ENCODE measurements at places on chromosomes 7 and 10.

DNA sequence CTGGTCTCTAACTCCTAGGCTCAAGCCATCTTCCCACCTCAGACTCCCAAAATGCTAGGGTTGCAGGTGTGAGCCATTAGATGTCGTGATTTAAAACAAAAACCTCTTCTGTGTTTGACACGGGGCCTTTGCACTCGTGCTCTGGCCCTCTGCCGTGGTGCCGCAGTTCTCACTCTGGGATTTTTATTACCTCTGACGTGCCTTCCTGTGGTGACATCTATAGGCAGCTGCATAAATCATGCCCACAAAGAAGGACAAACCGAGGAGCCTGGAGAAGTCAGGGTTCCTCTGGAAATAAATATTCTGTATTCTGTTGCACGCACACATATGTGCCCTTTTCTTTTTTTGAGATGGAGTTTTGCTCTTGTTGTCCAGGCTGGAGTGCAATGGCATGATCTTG lies 25.9 kb upstream of the OCM start:
- no peak for DNase-seq

DNA sequence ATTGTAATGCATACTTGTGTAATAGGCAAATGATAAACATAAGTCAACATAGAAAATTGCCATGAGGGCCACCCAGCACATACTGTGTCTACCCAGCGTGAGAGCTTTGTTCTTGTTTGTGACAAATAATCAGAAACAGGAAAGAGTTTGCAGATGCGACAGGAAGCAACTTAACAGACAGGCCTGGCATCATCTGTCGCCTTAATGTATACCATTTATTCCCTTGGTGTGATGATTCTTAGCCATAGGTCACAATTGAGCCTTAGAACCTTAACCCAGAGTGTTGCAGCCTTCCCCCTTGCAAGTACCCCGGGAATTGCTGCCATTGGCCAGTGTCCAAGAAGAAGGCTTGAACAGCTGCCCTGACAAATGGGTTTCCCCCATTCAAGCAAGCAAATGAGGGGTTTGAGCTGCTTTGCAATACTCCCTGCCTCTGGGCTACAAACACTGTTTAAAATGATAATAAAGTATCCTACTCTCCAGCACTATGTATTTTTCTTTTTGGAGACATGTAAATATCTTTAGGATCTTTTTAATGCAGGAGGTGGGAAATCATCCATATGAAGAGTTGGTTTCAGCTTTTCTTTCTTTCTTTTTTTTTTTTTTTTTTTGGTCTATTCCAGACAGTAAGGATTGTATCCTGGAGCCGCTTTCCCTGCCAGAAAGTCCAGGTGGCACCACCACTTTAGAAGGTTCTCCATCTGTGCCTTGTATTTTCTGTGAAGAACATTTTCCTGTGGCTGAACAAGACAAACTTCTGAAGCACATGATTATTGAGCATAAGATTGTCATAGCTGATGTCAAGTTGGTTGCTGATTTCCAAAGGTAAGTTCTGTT lies 80.0 kb downstream of the ZNF277 start:
- no peak for DNase-seq

GRCh38 chr10:17847585-17848296 lies 38.6 kb downstream of the MRC1 start:
- no peak for DNase-seq

GRCh38 chr7:42931447-42931833 lies 534 bp downstream of the PSMA2 start:
- DNase-seq: no peak

GRCh38 chr10:112000466-112000865 lies 183.1 kb downstream of the GPAM start:
- DNase-seq: no peak

DNA sequence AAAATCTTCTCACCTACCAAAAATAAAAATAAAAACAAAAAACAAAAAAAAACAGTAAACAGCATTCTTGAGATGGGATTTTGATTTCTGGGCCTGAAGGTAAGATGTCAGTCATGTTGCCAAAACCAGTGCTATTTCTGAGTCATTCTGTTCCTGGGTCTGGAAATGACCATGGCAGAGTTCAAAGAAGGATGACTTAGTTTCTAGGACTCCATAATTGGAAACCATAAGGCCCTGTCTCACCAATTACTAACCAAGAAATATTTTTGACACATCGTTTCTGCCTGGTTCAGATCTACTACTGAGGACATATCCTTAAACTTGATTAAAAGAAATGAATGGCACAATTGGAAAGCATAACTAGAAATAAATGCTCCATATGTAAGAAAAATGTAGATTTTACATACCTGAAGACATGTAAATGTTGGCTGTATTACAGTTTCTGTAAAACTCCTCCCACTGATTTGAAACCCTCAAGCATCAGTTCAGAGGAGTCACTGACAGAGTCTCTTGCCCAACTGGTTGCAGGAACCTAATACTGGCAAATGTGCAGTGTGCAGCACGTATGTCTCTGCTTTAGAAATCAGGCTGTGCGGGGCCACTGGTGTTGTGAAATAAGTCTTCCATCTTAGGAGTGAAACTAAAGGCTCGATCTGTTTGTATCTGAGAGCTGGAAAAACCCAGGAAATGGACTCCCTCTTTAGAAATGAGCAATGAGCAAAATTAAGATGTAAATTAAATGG lies 84.8 kb upstream of the EGR2 start:
- DNase-seq: no peak

DNA sequence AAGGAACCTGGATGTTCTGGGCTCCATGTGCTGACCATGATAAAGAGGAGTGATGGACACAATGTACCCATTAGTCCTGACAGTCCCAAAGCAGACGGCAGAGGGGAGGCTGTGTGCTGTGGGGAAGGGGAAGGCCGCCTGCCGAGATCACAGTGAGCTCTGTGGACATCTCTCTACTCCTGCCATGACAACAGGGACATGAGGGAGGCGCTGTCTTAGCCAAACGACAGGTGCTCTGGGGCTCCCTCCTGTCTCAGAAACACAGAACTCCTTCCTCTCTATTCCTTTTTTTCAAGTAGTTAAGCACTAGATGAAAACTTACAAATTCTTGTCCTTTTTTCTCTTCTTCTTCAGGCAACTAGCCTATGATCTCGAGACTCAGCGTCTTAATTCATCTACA lies 113.1 kb downstream of the RNF32 start:
- DNase-seq: no peak

DNA sequence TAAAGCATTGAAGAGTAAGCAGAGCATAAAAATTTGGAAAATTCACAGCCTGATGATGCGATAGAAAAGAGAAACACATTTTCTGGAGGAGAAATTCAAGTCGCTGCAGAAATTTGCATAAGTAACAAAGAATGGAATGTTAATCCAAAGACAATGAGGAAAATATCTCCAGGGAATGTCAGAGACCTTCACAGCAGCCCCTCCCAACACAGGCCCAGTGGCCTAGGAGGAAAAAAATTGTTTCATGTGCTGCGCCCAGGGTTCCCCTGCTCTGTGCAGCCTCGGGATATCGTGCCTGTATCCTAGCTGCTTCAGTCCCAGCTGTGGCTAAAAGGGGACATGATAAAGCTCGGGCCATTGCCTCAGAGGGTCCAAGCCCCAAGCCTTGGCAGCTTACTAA lies 206.8 kb downstream of the TPK1 start:
- DNase-seq: no peak

- DNase-seq: no peak
Observed at GRCh38 chr10:87640043-87640442, 19.6 kb upstream of the PAPSS2 start.

- DNase-seq: no peak
Observed at GRCh38 chr7:39650676-39651075, 27.3 kb downstream of the RALA start.

DNA sequence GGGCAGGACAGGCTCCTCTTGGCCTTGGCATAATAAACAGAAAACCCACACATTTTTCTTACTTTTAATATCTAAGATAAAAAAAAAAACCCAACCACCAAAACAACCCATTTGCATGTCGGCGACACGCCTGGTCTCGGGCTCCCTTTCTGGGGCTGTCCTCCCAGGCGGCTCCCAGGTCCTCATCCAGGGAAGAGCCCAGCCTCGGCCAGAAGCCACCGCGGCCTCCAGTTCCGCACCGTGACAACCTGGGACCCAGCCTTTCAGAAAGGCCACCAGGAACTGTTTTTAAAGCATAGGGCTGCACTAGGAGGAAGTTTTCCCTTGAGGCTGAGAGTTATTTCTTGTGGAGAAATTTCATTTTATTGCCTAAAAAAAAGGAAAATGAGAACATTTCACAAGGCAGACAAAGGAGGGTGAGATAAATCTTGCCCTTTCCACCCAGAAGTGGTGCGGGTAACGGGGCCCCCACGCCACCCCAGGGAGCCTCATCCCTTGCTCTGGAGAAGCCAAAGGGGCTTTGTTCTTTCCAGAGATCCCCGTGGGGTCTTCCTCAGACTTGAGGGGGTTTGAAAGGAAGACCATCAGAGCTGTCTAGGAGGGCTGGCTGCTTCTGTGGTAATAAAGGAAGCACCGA lies 39.2 kb upstream of the MKRN1 start:
- DNase-seq: no peak

- DNase-seq: no peak
Observed at GRCh38 chr7:133117452-133117851, 35.6 kb upstream of the CHCHD3 start.

DNA sequence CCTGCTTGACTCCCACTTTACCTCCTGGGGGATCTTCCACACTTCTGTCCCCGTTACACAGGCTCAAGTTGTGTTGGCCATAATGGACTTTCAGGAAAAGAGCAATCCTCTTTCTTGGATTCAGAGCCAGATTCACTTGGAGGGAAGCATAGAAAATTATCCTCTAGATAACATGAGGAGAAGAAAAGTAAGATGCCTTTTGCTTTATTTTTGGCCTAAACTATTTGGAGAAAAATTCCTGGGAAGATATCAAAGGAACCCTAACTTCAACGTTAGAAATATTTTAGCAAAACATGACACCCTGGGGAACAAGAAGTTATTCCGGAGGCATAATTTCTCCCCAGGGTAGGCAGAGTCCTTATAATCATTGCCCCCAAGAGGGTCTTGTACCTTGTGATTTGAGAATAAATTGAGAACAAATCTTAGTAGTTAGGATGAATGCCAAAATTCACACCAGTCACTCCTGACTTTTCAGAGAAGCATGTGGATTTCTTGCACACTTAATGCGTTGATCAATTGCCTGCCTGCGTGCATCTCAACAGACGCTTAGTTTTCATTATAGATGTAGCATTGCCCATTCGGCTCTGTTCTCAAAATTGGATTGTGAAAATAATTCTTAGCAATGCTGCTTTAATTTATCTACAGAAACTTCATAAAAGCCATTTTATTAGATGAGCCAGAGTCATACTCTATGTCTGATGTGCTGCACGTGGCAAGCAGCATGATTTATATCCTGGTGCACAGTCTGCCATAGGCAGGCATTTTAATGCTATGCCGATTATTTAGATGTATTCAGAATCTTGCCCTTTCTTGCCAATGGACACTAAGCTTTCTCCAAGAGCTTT lies 224.4 kb downstream of the C7orf25 start:
- no peak for DNase-seq

GRCh38 chr7:23458044-23458443 lies 12.2 kb downstream of the IGF2BP3 start:
- no peak for DNase-seq

- no peak for DNase-seq
Observed at GRCh38 chr7:17230099-17230807, 68.2 kb upstream of the AHR start.

- no peak for DNase-seq
Observed at GRCh38 chr7:31782411-31782991, 95.5 kb downstream of the PPP1R17 start.

DNA sequence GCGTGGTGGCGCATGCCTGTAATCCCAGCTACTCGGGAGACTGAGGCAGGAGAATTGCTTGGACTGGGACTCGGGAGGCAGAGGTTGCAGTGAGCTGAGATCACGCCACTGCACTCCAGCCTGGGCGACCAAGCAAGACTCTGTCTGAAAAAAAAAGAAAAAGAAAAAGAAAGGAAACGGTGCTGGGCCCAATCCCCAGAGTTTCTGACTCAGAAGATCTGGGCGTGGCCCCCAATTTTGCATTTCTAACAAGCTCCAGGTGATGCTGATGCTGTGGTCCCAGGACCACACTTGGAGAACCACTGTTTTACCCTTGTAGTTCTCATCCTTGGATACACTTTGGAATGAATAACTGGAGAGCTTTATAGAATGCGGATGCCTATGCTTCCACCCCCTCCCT lies 79.0 kb downstream of the C10orf105 start:
- no peak for DNase-seq
